ENCODE measurements at places on chromosomes 7 and 10.
A peak's percentile ranks its signal among the peaks of the same experiment; 100 is the strongest.

- DNase-seq = no peak
Observed at GRCh38 chr10:72158176-72158575, 57.6 kb upstream of the ANAPC16 start.

DNA sequence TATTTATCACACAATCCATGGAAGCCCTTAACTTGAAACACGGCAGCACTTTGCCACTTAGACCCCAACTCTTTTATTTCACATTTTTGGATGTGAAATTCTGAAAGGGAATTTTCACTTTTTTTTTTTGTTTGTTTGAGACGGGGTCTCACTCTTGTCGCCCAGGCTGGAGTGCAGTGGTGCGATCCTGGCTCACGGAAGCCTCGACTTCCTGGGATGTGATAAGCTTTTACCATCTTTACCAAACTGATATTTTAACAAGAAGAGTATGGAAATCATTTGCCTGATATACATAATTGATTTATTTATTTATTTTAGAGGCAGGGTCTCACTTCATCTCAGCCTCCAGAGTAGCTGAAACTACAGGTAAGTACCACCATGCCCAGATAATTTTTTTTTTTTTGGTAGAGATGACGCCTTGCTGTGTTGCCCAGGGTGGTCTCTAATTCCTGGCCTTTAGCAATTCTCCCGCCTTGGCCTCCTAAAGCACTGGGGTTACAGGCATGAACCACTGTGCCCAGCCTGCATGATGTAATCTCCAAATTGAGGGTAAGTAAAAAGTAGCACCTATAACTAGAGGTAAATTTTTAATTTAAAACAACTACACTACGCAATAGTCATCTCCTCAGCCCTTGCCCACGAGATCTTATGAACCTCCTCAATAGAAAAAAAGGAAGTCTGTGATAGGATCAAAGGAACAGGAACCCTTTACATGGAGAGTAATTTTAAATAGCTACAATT lies 180.7 kb upstream of the KLF14 start:
- no peak for DNase-seq

- no peak for DNase-seq
Observed at GRCh38 chr7:151409667-151410404, at the start of gene WDR86. WDR86 (minus strand) TSS chr7:151410038; CDS start chr7:151409589, 449 bp downstream.

DNA sequence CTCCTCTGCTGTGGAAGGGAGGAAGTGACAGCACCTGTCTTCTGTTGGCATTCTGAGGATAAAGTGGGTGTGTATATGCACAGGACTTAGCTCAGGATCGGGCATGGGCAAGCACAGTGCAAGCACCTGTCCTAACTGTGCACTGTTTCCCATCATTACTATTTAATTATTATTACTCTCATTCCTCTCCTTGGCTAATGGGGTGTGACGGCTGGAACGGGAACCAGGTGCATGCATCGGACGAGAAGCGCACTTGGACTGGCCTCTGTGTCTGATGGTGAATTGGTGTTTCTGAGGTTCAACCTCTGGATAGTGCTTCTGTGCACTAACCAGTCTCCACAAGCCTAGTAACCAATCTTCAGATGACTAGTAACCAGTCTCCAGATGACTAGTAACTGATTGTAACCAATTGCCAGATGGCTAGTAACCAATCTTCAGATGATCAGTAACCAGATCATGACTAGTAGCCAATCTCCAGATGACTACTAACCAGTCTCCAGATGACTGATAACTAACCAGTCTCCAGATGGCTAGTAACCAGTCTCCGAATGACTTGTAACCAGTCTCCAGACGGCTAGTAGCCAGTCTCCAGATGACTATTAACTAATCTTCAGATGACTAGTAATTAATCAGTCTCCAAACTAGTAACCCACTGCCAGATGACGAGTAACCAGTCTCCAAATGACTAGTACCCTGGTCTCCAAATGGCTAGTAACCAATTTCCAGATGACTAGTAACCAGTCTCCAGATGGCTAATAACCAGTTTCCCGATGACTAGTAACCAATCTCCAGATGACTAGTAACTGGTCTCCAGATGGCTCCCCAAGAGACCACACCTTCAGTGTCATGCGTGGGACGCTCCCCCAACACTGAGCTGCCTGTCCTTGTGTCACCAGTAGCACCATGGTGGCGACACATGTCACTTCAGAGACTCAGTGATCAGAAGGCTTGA lies 85.8 kb downstream of the PAXIP1 start:
- DNase-seq = no peak

DNA sequence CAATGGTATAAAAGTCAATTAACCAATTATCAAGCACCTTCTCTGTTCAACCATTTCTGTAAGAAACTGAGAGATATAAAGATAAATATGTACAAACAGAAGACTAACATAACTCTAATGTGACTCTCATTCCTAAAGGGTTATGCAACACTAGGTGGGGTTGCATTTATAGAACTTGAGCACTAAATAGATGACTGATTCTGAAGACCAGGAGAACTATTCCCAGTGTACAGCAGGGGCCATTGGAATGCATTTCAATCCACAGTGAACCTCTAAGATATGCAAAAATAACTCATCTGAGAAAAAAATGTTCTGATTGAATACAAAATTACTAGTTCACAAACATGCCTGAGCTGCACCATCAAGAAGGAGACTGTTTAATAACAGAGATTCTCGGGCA lies 341.2 kb upstream of the STEAP1 start:
- no peak for DNase-seq

GRCh38 chr10:81733542-81733941 lies 141.5 kb upstream of the NRG3 start:
- DNase-seq = no peak

DNA sequence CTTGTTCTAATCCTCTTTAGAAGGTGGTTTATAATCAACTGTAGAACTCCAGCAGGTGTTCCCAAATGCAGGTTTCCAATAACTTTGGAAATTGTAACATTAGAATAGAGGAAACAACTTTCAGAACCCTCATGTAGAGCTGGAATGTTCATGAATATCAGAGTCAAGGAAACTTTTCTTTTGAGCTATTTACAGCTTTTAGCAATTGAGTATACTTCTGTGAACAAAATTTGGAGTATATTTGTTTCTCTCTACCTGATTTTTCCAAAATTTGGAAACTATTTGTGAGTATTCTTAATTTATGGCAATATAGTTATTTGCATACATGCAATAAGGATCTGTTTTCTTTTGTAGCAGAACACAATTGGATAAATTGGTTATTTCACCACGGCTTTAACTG lies 2.8 kb upstream of the CFAP43 start:
- DNase-seq = no peak

- peak; percentile 42 for DNase-seq
Observed at GRCh38 chr7:76020031-76020714, 25.8 kb upstream of the TMEM120A start.

DNA sequence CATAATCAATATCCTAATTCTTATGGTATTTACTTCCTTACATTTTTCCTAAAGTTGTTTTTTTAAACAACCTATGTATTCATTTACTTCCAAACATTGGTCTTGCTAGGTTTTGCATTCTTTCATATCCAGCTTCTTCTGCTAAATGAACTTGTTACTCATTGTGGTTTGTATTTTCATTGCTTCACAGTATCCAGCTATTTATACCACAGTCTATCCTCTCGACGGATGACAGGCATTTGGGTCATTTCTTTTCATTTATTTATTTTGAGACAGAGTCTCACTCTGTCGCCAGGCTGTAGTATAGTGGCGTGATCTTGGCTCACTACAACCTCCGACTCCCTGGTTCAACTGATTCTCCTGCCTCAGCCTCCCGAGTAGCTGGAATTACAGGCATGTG lies 66.8 kb downstream of the CCDC6 start:
- no peak for DNase-seq

- no peak for DNase-seq
Observed at GRCh38 chr7:140239653-140239935, 62.8 kb upstream of the KDM7A start.

DNA sequence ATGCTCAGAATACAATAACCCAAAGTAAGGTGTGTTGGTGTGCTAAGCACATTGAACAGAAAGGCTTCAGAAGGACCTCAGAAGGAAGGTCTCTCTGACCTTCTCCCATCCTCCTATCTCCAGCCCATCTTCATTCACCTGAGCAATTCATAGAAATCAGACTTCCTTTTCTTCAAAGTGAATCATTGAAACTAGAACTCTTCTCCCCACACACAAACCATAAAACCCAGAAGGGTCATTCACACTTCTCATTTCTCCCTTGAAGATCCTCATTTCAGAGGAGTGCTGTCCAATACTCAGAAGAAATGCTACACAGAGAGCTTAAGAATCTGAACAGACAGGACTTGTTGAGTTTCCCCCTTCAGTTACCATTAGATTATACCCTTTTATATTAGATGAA lies 89.5 kb downstream of the VWDE start:
- no peak for DNase-seq

- DNase-seq = peak; percentile 29
Observed at GRCh38 chr10:75764974-75765788, 333.8 kb downstream of the LRMDA start.

GRCh38 chr10:51389415-51390321 lies 309.7 kb downstream of the CSTF2T start:
- DNase-seq = no peak

DNA sequence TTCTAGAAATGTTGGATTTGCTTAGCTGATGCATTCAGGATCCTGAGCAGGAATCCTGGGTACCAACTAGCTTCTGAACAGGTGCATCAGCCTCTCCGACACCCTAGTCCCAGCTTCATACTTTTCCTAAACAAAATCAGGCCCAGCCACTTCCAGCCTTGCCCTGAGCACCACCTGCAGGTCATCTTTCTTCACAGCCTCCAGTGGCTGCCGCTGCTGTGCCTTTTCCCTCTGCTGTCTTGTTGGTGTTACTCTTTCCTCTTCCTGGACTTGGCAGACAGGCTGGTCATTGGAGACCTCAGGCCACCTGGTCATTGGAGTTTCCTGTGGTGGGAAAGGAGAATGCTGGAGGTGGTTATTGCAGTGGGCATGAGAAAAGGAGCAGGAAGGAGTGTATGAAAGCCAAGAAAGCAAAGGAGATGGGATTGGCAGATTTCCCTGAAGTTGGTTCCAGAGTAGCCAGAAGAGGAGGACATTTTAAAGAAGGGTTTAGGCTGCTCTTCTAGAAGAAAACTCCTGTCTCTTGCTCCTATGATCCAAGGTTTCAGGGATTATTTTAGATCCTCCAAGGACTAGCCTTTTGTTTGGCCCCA lies 48.2 kb upstream of the NFKB2 start:
- peak; percentile 61 for DNase-seq

- no peak for DNase-seq
Observed at GRCh38 chr10:4474829-4475228, 351.2 kb upstream of the AKR1E2 start.

GRCh38 chr7:144525956-144526355 lies 122.5 kb upstream of the NOBOX start:
- no peak for DNase-seq

GRCh38 chr10:98340261-98340939 lies 72.4 kb upstream of the LOXL4 start:
- DNase-seq = no peak

GRCh38 chr7:116426428-116427156 lies 72.9 kb upstream of the CAV2 start:
- no peak for DNase-seq

GRCh38 chr7:100567031-100567730 lies 6.5 kb downstream of the SAP25 start:
- no peak for DNase-seq

DNA sequence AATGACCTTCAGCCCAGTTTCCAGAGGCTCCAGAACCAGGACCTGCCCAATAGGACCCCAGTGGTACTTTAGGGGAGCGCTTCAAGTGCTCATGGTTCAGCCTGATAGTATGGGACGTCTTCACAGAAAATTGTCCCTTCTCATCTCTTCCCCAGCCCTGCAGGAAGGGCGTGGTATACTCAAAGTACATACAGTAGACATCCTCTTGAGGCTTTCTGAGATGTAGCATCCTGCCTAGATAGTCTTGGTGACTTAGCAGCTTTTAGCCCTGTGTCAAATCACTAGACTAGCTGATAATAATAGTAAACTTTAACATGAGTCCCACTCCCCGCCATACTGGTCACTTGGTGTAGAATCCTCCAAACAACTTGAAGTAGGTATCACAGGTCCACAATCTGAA lies 193.2 kb downstream of the CYP26A1 start:
- DNase-seq = no peak

DNA sequence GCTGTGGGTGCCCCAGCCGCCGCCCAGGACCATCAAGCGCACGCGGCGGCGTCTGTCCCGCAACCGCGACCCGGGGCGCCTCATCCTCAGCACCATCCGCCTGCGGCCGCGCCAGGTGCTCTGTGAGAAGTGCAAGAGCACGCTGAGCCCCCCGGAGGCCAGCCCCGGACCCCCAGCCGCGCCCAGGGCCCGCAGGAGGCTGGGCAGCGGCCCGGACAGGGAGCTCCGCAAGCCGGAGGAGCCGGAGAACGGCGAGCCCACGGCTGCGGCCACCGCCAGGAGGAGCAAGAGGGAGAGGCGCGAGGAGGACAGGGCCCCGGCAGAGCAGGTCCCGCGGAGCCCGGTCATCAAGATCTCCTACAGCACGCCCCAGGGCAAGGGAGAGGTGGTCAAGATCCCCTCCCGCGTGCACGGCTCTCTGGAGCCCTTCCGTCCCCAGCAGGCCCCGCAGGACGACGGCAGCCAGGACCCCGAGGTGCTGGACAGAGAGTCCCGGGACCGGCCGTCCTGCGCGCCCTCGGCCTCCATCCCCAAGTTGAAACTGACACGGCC lies 8.0 kb downstream of the PWWP2B start:
- no peak for DNase-seq

- no peak for DNase-seq
Observed at GRCh38 chr10:100790761-100791208, 45.4 kb downstream of the PAX2 start.

- DNase-seq = no peak
Observed at GRCh38 chr10:99524050-99524666, 8.6 kb upstream of the NKX2-3 start.

DNA sequence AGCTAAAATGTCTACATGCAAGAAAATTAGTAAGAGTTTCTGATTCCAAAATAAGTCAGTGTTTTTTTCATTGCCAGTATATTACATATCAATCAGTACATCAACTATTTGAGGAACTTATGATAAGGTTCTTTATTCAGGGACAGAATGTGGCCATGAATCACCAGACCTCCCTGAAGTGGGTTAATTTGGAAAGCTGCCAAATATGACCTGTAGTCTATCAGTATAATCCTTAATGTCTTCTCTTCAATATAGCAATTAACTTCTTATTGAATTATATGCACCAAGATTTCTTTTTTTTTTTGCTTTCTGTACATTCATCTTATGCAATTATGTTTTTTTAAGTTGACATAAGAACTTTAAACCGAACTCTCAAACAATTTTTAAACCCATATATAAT lies 714.5 kb upstream of the POT1 start:
- peak; percentile 9 for DNase-seq

DNA sequence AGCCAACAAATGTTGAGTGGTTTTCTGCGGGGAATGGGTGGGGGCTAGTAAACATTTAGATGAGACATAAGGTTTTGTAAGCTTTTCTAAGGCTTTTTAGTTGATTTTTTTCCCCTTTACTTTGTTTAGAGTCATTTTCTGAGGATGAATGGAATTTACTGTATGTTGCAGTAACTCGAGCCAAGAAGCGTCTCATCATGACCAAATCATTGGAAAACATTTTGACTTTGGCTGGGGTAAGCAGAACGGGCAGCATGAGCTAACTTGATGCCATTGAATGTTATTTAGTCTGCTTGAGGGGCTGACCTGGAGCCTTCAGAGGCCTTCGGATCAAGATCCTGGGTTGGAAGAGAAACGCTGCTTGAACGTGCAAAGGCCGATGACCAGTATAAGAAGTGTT lies 37.3 kb downstream of the FBH1 start:
- no peak for DNase-seq
